ENCODE measurements at places on chromosomes 6 and 20.

GRCh38 chr6:100627911-100628758 is 163.4 kb upstream of the SIM1 start:
- no peak for DNase-seq

DNA sequence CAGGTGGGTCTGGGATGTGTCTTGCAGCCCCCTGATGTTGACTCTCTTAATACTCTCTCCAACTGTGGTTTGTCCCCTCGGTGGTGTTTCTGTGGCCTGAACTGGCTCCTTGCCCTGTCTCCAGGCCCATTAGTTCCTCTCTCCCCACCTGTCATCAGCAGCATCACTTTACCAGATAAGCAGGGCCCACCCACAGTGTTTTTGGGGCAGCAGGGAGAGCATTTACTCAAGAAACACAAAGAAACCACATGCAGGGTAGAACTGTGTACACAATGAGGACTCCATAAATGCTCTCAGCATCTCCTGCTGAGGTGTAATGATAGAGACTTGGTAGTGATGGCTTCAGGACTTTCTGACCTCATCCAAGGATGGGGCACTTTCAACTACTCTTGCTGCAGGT is 20.2 kb upstream of the MRPS18A start:
- peak; percentile 97 for DNase-seq

DNA sequence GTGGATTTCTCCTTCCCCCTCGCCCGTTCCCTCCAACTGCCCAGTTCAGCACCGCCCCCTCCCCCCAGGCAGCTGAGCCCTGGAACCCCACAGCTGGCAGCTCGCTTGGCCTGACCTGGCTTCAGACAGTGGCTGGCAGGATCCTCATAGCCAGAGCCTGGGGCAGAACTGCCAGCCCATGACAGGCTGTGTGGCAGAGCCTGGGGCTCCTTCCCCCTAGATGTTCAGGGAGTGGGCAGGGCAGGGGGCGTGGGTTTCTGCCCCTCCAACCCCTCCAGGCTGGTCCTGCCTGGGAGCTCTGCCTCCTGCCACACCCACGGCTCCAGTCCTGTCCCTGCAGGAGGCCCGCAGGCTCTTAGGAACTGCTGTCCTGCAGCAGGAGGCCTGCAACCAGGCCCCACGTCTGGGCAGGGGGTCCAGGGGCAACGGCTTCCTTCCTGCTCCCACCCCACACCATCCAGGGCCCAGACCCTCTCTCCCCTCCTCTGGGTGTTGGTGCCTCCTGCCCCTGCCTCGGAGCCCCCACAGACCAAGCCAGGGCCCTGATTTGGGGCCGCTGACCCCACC is 9.6 kb upstream of the KCNQ2 start:
- peak; percentile 20 for DNase-seq

- DNase-seq, result peak; percentile 40
Observed at GRCh38 chr6:103672169-103672568, 1187.5 kb downstream of the HACE1 start.

DNA sequence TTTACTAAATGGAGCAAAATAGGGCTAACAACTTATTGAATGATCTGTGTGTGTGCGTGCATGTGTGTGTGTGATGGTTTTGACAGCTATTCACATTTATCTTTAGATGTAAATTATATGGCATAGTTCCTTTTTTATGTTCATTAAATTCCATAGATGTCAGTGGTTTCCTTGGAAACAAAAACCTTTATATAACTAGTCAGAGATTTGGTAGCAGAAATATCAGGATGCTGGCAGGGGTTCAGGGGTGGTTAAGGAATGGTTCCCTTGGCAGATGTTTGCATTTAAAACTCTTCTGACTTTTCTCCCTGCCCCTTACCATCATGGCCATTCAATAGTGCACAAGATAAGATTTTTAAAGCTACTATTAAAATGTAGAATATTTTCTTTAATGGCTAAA is 256.6 kb downstream of the PLCB1 start:
- peak; percentile 20 for DNase-seq
